ENCODE measurements at places on chromosomes 5 and 9.

DNA sequence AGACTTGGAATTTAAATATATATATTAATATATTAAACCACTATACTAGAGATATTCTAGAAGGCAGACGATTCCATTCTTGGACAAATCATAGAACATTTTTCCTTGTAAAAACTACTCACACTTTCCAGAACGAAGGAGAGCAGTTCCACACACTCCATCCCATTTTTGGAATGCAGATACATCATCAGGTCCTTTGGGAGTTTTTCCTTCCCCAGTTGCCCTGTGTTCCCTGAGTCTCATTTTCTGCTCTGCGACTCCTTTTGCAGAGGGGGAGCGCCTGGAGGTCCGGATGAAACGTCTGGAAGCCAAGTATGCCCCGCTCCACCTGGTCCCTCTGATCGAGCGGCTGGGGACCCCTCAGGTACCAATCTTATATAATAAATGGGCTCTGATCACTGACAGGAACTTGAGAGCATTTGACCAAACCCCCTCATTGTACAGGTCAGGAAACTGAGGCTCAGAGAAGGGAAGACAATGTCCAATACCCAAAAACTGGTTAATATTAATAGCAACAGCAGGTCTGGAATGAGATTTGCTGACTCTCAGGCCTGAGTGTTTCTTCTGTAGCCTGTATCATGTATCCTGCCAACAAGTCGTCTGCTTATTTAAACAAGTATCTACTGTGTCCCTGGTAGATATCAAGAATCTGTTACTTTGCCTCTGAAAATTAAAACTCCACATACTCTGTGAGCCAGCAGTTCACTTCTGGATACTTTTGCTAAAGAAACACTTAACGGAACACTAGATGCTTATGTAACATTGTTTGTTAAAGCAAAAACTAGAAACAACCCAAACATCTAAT is 76.8 kb upstream of the NIPAL4 start:
- no peak for DNase-seq

DNA sequence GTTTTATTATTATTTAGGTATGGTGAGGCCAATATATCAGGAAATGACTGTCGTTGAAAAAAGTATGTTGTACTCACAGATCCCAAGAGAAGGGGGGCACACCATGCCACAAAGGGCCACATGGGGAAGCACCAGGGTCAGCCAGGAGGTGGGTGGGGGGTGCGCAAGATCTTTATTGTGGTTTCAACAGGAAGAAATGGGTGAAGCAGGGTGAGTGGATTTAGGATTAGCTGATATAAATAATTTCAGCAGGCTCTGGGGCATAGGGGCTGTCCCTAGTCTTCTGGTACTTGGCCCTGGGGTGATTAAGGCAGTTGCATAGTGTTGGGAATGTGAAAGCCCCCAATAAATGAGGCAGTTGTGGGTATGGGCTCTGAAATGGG is 8.6 kb downstream of the PDCD1LG2 start:
- no peak for DNase-seq

- no peak for DNase-seq
Observed at GRCh38 chr9:18343784-18344183, 130.2 kb upstream of the ADAMTSL1 start.

GRCh38 chr5:124921694-124922093 is 175.3 kb upstream of the ZNF608 start:
- no peak for DNase-seq

GRCh38 chr5:4245511-4245910 is 649.9 kb downstream of the IRX1 start:
- no peak for DNase-seq

GRCh38 chr5:68482199-68482598 is 266.6 kb downstream of the PIK3R1 start:
- no peak for DNase-seq

GRCh38 chr5:34728236-34728635 is 72.1 kb downstream of the RAI14 start:
- no peak for DNase-seq

DNA sequence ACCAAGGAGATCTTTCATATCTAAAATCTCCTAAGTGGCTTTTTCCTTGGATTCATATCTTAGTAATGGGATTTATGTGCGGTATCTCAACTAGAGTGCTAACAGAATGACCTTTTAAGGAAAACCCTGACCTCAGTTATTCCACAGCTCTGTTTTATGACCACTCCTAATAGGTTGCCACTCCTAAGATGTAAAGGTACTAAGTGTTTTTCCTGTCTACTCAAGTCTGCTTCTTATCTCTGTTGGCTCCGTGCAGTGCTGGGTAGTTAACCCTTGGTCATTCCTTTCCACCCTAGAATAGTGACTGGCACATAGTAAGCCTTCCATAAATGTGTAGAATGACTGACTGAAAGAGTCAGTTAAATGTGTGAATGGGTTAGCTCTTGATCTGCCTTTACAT is 161.4 kb downstream of the DOCK2 start:
- no peak for DNase-seq

- DNase-seq = no peak
Observed at GRCh38 chr5:172669386-172670004, 28.4 kb downstream of the NEURL1B start.

GRCh38 chr5:76475936-76476335 is 72.9 kb downstream of the IQGAP2 start:
- DNase-seq = no peak

DNA sequence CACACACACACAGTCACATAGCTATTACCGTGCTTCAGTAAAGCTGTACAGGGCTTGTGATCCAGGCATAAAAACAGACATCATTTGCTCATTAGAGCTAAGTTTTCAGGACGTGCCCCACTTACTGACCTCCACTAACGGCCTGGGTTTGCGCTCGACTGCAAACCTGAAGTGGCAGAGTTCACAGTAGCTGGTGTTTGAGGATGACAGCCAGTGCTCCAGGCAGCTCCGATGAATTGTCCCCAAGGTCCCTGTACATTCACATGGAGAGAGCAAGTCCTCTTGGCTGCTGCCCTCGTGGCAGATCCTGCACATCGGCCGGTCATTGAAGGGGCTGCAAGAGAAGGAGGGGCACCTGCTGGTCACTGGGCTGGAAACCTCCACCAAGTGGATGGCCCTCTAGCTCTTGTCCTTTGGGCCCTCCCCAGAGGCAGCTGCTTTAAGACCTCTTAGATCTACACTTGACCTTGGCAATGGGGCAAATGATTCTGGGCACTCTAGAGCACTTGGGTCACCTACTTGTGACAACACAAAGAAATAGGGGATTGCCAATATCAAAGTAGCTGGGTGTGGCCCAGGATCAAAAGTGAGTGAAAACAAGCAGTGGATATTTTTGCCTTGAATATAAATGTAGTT is 115.4 kb downstream of the MARCHF3 start:
- DNase-seq = no peak

- no peak for DNase-seq
Observed at GRCh38 chr5:167816864-167817263, 474.6 kb upstream of the WWC1 start.

DNA sequence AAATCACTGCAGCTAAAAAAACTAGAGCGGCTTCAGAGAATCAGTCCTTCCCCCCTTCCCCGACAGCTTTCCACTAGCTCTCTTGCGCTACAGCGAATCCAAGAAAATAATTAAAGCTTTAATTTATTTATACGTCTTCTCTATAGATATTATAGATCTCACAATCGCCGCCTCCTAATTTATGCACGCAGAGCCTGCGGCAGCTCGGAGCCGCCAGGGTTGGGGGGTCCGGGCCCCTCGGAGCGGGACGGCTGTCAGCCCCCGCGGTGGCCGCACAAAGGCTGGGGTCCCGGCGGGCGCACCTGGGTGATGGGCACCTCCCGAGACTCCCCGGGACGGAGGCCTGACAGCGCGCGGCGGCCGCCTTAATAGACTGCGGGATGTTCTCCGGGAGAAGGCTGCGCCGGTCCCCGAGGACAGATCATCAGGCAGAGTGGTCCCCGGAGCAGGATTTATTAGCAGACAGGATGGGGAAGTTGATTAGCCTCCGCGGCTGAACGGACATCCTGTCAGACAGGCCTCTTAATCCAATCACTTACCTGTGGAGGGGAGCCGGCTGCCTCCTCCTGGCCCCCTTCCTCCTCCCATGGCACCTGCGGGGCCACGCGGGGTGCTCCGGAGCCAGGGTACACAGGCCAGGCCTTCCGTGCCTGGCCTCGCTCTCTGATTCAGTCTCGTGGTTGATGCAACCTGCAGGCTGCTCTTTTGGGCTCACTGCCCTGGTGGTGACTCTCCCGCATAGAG is 166.8 kb downstream of the MELK start:
- DNase-seq = peak; percentile 46

GRCh38 chr9:127730799-127731410 is 4.2 kb downstream of the TOR2A start:
- no peak for DNase-seq

- DNase-seq = no peak
Observed at GRCh38 chr9:94554078-94554438, 825 bp upstream of the PCAT7 start.

GRCh38 chr5:79850941-79851340 is 140.1 kb downstream of the MTX3 start:
- DNase-seq = no peak

- DNase-seq = no peak
Observed at GRCh38 chr5:39943811-39944210, 519.0 kb upstream of the DAB2 start.

- DNase-seq = no peak
Observed at GRCh38 chr5:35359859-35360258, 129.6 kb upstream of the PRLR start.

- no peak for DNase-seq
Observed at GRCh38 chr9:109733690-109734089, 46.3 kb upstream of the PALM2AKAP2 start.

DNA sequence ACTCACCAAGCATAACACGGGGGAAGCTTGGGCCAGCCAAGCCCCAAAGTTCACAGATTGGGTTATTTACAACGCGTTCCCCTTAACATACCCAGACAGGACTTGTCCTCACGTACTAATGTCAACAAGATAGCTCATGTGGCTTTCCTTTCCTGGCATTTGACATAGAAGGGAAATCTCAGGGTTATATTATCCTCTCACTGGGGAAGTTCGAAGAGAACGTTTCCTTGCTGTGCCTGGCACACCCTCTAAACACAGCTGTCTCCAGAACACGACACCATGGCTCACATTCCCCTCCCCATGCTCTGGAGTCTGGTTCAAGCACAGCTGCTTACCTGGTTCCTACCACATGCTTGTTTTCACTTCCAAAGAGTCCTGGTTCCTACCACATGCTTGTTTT is 46.8 kb upstream of the OTULINL start:
- DNase-seq = no peak

DNA sequence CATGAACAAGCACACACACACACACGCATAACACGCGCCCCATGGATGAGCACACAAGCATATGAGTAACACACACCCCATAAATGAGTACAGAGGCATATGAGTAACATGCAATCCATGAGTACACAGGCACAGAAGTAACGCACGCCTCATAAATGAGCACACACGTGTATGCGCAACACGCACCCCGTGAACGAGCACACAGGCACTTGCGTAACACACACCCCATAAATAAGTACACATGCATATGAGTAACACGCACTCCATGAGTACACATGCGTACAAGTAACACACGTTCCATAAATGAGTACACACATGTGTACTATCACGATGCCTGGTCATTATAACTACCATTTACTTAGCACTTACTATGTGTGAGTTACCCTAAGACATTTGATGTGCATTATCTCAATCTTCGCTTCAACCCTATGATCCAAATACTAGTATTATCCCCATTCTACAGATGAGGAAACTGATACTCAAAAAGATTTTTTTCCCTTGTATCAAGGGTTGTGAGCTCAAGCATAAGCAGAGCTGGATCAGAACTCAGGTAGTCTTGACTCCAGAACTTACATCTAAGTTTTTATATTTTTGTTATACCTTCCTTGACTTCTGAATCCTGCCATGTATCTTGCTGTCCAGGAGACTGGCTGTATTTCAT is 7.7 kb downstream of the MED27 start:
- no peak for DNase-seq

- DNase-seq = peak; percentile 68
Observed at GRCh38 chr9:99181621-99182020, 40.1 kb downstream of the ALG2 start.

All from GM13976 (cell line).